ENCODE measurements at places on chromosomes 3 and 15.

DNA sequence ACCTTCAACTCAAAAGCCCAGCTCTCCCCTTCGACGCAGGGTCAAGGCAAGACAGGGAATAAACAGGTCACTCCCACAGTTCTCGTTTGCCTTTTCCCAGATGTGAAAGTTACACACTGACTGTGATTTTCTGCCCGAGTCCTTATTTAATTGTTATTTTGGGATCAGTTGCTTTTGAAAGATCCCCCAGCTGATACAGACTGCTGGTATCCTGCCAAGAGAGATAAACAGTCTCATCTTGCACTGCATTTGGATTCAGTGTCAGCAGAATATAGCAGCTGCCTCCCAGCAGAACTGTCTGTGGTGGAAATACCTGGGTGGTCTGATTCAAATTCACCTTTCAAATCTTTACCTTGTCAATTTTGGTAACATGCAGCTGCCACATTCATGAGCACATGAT is 56.0 kb upstream of the FAM3D start:
- DNase-seq: no peak

DNA sequence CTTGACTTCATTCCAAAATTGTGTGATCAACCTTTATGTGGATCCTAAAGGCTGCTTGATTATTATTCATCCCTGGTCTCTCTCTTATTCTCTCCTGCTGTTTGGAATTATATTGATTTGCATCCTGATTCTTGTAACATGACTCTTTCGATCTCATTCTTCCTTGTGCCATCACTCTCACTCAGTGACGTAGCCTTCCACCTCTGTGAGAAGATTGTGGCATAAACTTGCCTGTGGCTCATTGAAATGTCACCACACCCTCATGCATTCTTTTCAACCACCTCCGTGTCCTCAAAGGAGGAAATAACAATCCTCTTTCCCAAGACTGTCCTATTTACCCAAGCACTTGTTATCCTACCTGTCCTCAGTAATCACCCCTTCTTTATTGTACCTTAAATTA is 41.3 kb upstream of the GCNT3 start:
- DNase-seq: no peak

GRCh38 chr3:5126586-5126985 is 4.5 kb downstream of the ARL8B start:
- no peak for DNase-seq

DNA sequence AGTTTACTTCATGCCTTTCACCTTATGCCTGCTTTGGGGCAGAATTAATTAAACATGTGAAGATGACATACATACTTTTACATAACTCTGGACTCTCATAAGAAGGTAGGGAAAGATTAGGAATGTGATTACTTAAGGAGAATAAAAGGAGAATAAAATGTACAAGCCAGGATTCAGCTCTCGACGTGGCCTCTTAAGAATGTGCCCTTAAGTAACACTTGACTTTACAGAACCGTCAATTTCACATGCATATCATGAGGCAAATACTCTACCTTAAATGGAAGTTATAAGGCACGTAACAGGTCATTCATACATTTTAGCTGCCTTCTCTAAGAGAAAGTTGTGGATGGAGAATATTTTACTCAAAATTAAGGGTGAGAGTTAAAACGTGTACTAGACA is 263.7 kb upstream of the LMCD1 start:
- no peak for DNase-seq

GRCh38 chr3:103459815-103460214 is 1025.0 kb downstream of the ZPLD1 start:
- DNase-seq: no peak

GRCh38 chr15:80404057-80404760 is at the start of gene ARNT2:
ARNT2 (plus strand) TSS chr15:80404382; CDS start chr15:80404516, 134 bp downstream.
- no peak for DNase-seq

DNA sequence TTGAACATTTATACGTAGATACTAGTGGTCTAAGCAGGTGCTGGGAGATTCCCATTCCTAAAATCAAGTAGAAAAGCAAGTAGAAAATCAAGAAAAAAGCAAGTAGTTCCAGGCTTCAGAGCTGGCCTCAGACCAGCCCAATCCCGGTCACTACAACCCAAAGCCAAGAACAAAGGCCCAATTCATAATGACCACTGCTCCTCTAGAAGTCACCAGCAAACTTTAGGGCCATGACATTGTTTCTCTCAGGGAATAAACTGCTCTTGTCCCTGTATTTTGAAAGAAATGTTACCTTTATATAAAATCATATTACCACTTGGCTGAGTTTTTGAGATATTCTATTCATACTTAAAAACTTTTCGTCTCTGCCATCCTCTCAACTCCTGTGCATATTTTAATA is 106.3 kb upstream of the IL12A start:
- DNase-seq: no peak

GRCh38 chr3:11053926-11054503 is 61.5 kb downstream of the SLC6A1 start:
- DNase-seq: no peak

GRCh38 chr3:354432-354831 is 157.9 kb downstream of the CHL1 start:
- DNase-seq: peak; percentile 39

DNA sequence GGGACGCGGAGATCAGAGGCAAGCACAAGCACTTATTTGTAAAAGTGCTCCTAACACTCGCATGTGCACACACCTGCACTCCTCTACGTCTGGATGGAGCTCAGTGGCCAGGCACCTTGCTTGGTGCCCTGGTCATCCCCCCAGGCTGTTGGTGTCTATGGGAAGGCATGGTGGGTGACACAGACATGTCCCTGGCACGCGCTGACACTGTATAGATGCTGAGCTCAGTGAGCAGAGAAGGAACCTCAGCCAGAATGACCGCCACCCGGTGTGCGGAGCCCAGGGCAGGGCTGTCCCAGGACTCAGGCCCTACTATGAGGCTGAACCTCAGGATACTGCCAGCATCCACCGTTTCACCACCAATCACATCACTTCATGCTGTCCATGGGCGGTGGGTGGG is 64.5 kb downstream of the NIPA2 start:
- no peak for DNase-seq

DNA sequence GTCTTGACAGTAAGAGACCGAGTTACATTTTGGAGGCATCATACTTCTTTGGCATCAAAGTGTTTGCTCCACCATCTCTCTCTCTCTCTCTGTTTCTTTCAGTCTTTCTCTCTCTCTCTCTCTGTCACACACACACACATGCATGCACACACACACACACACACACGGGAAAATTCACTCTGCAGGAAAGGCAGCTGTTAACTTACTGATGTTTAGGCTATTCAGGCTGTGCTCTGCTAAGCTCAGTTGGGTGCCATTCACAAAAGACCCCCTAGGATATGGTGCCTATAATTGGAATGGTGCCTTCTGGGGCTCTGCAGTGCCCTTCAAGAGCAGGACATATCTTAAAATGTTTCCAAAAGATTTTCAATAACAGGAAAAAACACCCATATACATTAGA is 78.2 kb downstream of the KCNH8 start:
- DNase-seq: no peak

DNA sequence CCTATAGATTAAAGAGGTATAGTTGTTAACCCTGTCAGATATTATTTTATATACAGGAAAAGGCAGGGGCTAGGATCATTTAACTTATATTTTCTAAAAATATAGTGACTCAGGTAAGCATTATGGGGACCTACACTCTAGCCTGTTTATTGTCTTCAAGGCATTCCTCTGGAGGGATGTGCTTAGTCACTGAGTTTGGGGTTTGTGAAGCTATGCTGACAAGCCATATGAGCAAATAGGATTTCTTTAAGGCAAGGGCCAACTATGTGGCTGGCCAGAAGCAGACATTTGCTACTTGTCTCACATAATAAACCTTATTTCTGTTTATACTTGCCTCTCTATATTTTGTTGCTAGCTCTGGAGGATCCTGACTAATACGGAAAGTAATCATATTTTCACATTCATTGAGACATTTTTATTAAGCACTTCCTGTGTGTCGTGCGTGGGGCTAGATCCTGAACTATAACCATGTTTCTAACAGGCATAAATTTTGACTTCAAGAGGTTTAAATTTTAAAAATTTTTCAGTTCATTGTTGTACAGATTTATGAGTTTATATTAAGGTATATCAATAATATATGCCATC is 153.4 kb downstream of the OTOL1 start:
- DNase-seq: no peak

DNA sequence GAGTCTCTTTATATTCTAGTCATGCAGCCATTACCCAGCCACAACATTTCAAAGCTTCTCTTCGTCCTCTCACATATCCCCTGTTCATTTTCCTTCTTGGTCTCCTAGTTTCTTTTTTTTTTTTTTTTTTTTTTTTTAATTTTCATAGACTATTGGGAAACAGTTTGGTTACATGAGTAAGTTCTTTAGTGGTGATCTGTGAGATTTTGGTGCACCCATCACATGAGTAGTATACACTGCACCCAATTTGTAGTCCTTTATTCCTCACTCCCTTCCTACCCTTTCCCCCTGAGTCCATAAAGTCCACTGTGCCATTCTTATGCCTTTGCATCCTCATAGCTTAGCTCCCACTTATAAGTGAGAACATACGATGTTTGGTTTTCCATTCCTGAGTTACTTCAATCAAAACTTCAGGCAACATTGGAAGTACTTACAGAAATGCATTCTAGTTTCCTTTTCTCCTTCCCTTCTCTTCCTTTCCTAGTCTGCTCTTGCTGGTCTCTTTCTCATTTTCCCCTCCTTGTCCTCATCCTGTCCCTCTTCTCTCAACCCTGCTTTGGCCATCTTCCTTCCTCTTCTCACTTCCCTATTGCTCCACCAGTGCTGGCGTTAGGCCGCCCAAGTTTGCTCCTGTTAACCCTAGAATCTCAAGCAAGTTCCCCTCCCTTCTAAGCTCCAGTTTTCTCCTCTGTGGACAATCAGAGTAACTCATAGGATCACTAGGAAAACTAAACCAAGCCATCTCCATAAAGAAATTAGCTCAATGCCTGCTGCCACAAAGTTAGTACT is 4.8 kb downstream of the ATP8B4 start:
- no peak for DNase-seq

DNA sequence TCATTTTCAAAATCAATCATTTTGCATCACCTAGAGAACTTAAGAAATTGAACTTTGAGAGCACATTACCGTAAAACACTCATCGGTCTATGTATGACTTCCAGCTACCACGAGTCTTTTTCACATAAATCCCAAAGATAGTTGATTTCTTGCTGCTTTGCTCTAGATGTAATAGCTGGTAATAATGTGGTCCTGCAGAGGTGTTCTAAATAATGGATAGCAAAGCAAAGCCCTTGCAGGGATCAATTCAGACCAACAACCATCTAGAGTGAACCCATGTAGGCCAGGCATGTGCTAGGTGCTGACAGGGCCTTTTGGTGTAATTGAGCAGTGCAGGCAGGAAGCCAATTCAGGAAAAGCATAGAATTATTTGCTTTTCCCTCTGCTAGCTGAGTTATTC is 26.1 kb upstream of the C3orf80 start:
- no peak for DNase-seq

GRCh38 chr15:71469413-71469812 is 340.9 kb upstream of the NR2E3 start:
- DNase-seq: no peak

GRCh38 chr3:121793078-121793477 is 41.8 kb downstream of the IQCB1 start:
- DNase-seq: no peak

All from activated naive CD4-positive, alpha-beta T cell treated with anti-CD3 and anti-CD28 coated beads for 36 hours (primary cell).